ENCODE measurements at places on chromosomes 1 and 21. TPM values are rescaled to one million over a fixed set of nuclear protein-coding genes. Genes with fewer than 3 reads are reported as not detected.

The ST6GALNAC5 gene
- 114 TPM for total RNA-seq

DNA sequence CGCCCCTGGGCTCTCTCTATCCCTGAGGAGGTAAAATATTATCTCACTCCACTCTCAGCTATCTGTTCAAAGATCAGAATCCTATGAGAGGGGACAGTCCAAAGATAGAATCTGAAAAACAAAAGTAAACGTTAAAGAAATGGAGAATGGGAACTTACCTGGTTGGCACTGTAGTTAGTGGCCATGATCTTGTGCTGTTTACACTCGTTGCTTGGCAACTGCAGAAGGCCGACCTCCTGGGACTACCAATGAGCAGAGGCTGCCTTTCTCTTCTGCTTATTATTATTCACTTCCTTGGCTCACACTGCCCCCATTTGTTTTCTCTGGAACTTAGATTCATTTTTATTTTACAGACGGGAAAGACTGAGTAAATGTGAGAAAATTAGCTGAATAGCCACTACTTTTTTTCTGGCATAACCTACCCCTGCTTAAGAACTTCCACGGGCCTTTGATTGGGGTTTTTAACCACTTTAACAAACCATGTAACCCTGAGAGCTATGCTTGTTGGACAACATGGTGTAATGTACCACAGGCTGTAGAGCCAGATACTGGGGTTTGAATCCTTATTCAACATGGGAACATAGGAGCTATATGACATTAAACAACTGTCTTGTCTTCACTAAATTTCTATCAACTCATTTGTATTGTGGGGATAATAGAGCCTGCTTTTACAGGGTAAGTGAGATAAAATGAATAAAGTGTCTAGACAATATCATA is at the start of gene CFAP126:
CFAP126 (minus strand) TSS at position 193 of the 717 bp plus-strand sequence; CDS start at position 185, 8 bp downstream.
- peak; percentile 70 for DNase-seq

The TAS1R3 gene
- total RNA-seq = under 0.01 TPM

The UBQLN4 gene
- total RNA-seq = 20.3 TPM

DNA sequence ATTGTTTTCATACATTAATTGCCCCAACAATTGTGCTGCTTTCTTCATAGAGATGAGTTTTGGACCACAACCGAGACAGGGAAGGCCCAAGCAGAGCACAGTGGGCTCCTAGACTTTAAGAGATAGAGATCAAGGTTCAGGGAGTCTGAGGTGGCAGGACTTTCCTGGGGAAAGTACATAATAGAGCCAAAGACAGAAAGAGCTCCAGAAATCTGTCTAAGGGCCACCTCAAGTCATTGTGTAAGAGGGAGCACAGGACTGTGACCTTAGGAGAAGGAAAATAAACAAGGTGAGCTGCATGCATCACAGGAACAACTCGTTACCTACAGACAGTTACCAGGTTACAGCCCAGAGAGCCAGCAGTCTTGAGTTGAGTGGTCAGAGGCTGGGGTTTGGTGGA is 41.3 kb upstream of the CR2 start:
- DNase-seq = no peak

The DNMT3L gene
- not detected for total RNA-seq

DNA sequence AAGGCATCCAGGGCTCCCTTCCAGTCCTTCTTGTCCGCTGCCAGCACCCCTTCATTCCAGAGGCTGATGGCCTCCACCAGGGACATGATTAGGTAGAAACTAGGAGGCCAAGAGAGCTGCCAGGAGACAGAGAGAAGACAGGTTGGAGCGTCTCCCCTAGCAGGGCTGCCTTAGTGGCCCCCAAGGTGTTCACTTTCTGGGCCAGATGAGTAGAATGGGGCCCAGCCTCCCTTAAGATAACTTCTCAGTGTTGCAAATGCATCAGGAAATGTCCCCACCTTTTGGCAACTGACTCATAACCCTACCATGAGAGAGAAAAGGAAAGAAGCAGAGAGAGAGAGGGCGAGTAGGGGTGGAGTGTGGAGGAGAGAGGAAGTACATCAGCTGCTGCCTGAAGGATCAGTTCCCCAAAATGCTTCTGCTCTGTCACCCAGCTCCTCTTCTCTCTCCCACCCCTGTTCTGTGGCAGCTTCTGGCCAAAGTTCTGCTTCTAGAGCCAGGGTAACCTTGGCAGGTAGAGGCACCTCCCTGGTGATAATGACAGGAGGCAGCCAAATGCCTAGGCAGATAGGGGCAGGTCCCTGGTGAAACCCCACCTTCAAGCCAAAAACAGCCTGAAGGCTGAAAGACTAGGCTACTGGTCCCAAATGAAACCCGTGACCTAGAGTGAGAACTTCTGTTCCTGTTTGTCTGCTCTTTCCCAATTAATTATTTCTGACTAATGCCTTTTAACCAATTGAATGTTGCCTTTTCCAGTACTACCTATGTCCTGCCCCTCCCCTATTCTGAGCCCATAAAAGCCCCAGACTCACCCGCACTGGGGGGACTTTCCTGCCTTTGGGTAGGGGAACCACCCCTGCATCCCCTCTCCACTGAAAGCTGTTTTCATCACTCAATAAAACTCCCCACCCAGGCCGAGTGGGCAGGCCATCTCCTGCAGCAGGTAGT is at the start of gene NCF2:
NCF2 (minus strand) TSS at position 216 of the 948 bp plus-strand sequence; CDS start at position 86, 130 bp downstream.
- no peak for DNase-seq

The TRIM46 gene
- 6.5 TPM for total RNA-seq

The ERO1B gene
- total RNA-seq = 1.9 TPM

GRCh38 chr1:213448776-213449175 is 397.7 kb downstream of the RPS6KC1 start:
- DNase-seq = no peak

The IFNLR1 gene
- under 0.01 TPM for total RNA-seq

- DNase-seq = peak; percentile 62
Measured at GRCh38 chr1:183989078-183989577, 48.4 kb downstream of the COLGALT2 start.

DNA sequence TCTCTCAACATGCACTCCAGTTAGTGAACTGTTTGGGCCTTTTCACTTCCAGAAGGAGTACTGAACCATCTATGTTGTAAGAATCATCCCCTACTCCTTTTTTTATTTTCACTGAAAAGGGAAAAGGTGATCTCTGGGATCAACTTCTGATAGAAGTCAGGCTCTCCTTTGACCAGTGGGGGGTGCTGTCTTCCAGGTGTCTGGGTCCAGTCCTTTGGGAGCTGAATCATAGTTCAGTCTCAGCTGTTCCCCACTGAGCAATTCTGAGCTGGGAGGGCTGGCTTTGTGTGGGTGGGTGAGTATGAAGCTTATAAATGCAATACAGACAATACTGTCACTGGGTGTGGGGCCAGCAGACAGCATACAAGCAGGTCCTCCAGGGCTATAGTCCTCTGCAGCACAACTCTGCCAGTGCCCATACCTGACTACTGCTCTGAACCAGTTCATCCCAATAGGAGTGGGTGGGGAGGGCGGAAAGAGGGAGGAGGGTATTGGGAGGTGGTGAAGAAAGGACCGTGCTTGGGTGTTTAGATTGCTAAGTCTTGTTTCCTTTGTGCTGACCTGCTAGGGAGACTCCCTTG is 12.5 kb upstream of the SARS1 start:
- DNase-seq = peak; percentile 63

- DNase-seq = no peak
Measured at GRCh38 chr1:1391225-1391624, 7.9 kb downstream of the CCNL2 start.

GRCh38 chr21:39083377-39084008 is 99.8 kb downstream of the PSMG1 start:
- DNase-seq = peak; percentile 93

The MRPL39 gene
- total RNA-seq = 34.5 TPM

The YIPF1 gene
- total RNA-seq = 31.1 TPM

DNA sequence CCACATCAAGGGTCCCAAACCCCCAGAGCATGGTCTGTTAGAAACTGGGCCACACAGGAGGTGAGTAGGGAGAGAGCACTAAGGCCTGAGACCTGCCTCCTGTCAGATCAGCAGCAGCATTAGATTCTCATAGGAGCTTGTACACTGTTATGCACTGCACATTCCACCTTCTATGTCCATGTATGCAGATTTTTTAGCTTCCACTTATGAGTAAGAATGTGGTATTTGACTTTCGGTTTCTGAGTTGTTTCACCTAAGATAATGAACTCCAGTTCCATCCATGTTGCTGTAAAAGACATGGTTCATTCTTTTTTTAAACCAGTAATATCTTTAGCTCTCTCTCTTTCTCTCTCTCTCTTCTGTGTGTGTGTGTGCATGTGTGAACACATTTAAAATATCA is 663 bp upstream of the GBP6 start:
- peak; percentile 18 for DNase-seq

DNA sequence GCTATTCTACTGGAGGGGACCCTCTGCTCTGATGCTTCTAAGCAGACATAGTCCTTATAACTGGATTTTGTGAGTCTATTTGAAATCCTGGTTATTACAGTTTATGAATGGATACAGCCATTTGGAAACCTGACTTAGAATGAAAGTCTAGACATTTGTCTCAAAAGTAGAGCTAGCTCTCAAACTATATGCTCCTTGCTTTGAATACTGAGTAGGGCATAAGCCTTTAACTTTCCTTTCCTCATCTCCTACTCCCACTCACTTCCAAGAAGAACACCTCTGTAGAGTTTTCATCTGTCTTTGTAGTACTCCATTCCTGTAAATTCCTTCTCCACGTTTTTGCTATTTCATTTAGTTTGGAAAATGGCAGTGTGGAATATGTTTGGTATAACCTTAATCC is 9.0 kb upstream of the ARID1A start:
- no peak for DNase-seq

GRCh38 chr21:22444990-22445389 is 1446.8 kb downstream of the NCAM2 start:
- no peak for DNase-seq

DNA sequence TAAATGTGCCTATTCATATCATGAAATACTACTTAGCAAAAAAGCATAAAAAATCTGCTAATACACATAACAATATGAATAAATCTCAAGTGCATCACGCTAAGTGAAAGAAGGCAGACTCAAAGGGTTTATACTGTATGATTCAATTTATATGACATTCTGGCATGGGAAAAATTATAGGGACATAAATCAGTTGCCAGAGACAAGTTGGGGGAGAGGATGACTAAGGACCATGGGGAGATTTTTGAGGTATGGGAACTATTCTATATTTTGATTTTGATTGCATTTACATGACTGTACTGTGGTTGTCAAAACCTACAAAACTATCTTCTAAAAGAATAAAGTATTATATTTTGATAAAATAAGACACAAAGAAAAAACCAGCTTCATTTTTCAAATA is 650.3 kb upstream of the NR5A2 start:
- DNase-seq = no peak

- no peak for DNase-seq
Measured at GRCh38 chr1:223844787-223845036, 1.0 kb downstream of the TP53BP2 start.

- DNase-seq = peak; percentile 1
Measured at GRCh38 chr1:82177192-82177591, 376.5 kb downstream of the ADGRL2 start.

DNA sequence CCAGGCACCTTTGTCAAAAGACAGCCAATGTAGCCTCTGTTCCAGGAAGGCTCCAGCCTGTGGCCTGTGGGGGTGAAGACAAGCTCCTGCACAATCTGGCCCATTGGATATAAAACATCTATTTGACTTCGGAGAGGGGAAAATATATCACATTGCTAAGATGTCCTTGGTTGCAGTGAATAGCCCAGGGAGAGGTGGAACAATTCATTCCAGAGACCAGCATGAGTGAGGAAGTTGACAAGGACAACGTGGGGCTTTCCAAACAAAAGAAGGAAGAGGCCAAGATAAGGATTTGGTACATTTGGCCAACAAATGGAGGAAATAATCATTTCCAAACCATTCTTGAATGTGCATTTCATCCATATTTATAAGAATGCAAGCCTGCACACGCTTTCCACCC is 187.0 kb downstream of the ETS2 start:
- no peak for DNase-seq

DNA sequence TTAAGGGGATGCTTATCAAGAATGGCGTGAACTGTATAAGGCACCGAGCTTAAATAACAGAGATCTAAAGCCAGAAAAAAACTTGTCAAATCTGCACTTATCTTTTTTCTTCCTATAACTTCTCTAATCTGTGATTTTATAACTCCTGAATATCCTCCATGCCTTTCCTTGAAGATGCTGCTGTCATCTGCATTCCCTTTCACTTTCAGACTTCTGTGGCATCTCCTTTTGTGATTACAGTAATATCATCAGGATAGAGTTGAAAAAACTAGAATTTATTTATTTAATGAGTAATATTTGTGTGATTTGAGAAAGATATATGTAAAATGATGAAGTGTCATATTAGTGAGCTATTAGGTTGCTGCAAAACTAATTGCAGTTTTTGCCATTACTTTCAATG is 357.8 kb upstream of the PTBP2 start:
- DNase-seq = no peak

The KPRP gene
- total RNA-seq = not detected

DNA sequence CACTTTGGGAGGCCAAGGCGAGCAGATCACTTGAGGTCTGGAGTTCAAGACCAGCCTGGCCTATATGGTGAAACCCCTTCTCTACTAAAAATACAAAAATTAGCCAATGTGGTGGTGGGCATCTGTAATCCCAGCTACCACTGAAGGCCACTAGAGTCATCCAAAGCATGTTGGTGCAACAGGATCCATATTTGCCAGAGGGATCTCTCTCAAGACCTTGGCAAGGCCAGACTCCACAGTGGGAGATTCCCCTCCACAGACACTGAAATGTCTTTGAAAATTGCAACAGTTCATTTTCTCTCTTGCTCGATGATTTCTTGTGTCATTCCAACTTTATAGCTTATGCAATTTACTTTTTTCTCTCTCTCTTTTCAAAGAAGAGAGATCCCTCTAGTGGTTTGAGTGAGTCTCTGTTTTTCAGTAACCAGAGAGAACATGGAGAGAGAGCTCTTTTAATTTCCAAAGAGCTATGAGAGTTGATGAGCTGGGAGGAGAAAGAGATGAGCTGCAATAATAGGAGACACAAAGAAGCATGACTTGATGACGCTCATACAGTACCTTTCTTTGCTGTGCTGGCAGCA is 176.8 kb upstream of the USP25 start:
- peak; percentile 17 for DNase-seq

The VCAM1 gene
- total RNA-seq = 54.8 TPM

- no peak for DNase-seq
Measured at GRCh38 chr1:159144571-159144970, 26.8 kb upstream of the CADM3 start.

GRCh38 chr21:20721151-20721550 is 277.1 kb upstream of the NCAM2 start:
- DNase-seq = no peak

GRCh38 chr21:39142972-39143371 is 40.3 kb downstream of the PSMG1 start:
- DNase-seq = no peak

The SRSF4 gene
- total RNA-seq = 33.5 TPM

- peak; percentile 56 for DNase-seq
Measured at GRCh38 chr1:165841582-165842017, 14.2 kb downstream of the UCK2 start.

- DNase-seq = no peak
Measured at GRCh38 chr1:170164103-170164763, 18.5 kb downstream of the NTMT2 start.

- peak; percentile 88 for DNase-seq
Measured at GRCh38 chr1:232274236-232274855, 355.6 kb downstream of the SIPA1L2 start.

- no peak for DNase-seq
Measured at GRCh38 chr1:109391626-109392025, 6.1 kb downstream of the SORT1 start.

- no peak for DNase-seq
Measured at GRCh38 chr1:66998972-66999371, 55.0 kb downstream of the SLC35D1 start.

The PUM1 gene
- total RNA-seq = 67.6 TPM

The ALPL gene
- 1.3 TPM for total RNA-seq

GRCh38 chr1:160127381-160127780 is 11.8 kb downstream of the ATP1A2 start:
- DNase-seq = no peak

The OR2T29 gene
- not detected for total RNA-seq

The TP73 gene
- not detected for total RNA-seq
